ENCODE measurements at places on chromosomes 5 and 9.

- DNase-seq: no peak
These were observed 52.5 kb upstream of the PRLR start for GRCh38 chr5:35282810-35283209.

GRCh38 chr9:336039-336438 lies 121.4 kb downstream of the DOCK8 start:
- no peak for DNase-seq

DNA sequence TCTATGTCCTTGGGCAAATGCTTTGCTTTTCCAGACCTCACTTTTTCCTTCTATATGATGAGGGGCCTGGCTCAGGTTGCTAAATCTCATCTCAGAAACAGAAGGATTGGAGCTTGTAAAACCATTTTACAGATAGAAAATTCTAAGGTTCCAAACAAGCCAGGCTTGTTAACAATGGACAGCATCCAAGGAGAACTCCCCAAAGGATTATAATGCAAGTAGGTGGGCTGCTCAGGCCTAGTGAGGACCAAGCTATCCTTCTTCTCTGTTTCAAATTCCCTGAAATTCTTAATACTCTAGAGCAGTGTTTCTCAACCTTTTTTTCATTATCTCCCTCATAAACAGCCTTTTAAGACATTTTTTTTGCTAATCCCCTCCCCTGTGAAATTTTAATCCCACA lies 269.8 kb downstream of the TMEM38B start:
- no peak for DNase-seq

DNA sequence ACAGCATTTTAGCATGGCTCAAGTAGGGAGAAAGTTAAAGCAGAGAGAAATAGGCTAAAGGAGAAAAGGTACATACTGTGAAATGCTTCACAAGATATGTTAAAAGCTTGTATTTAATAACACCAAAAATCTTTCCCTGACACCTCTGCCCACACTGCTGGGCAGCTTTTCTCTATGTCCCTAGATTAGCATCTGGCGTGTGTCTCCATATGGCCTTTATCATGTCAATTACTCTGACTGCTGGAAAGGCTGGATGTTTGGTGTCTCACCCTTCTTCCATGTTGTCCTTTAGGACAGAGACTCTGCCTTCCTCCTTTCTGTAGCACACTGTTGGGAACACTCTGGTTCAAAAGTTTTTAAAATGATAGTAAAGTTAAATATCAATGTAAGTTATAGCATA lies 122.5 kb downstream of the OXCT1 start:
- no peak for DNase-seq

DNA sequence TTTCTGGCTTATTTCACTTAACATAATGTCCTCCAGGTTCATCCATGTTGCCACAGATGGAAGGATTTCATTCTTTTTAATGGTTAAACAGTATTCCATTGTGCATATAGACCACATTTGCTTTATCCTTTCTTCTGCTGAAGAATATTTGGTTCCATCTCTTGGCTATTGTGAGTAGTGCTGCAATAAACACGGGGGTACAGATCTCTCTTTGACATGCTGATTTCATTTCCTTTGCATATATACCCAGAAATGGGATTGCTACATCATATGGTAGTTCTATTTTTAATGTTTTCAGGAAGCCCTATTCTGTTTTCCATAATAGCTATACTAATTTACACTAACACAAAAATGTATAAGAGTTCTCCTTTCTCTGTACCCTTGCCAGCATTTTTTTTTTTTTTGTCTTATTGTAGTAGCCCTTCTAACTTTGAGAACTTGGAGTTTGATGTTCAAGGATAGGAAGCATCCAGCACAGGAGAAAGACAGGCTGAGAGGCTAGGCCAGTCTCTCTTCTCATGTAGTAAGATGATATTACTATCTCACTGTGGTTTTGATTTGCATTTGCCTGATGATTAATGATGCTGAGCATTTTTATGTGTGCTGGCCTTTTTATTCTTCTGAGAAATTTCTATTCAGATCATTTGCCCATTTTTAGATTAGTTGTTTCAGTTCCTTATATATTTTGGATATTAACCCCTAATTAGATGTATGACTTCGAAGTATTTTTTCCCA lies 592.2 kb upstream of the ZNF608 start:
- DNase-seq: no peak

DNA sequence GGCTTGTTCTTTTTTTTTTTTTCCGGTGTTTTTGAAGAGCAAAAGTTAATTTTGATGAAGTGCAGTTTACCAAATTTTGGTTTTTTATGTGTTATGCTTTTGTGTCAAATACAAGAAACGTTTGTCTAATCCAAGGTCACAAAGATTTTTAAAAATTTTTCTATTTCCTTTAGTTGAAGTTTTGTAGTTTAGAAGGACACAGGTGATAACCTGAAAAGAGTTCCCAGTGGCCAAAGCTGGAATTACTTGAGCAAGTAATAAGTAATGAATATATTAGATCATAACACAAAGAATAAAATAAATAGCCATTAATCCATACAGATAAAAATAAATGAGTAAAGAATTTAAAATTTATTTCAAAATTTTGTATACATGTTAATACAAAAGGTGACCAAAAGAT lies 71.5 kb downstream of the FCHO2 start:
- no peak for DNase-seq

GRCh38 chr5:160887780-160888179 lies 35.8 kb upstream of the ATP10B start:
- no peak for DNase-seq

- DNase-seq: peak; percentile 46
These were observed 112.7 kb downstream of the OSTF1 start for GRCh38 chr9:75200892-75201470.

- no peak for DNase-seq
These were observed 248.7 kb downstream of the NR3C1 start for GRCh38 chr5:143154510-143155370.

DNA sequence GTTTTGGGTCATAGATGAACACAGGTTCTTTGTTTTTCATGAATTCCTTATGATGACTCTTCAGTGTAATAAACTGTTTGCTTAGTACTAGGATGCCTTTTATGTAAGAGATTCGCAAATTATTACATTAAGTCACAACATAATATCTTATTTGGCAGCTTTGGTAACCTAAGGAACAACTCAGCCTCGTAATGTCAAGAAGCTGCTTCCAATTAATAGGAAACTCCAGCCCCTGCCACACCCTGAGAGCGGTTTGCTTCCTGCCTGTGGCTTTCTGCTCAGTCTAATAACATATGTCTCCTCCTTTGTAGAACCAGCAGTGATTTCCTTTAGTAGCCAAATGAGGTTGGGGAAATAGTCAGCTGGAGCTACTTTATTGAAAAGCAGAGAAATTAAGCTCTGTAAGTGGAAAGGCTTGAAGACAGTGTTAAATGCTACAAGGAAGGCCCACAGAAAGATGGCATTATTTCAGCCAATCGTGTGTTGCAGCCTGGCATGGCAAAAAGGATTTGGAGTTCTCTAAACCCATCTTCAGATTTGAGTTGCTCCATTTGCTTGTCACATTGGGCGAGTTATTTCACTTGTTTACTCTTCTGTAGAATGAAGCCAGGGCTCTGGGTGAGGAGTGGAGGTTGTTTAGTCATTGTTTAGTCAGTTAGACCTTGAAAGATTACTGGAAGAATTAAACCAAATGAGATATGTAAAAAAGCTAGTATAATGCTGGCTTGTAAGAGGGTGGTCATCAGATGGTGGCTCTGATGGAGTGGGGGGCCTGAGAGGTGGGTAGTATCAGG lies 54.1 kb downstream of the MTAP start:
- no peak for DNase-seq

DNA sequence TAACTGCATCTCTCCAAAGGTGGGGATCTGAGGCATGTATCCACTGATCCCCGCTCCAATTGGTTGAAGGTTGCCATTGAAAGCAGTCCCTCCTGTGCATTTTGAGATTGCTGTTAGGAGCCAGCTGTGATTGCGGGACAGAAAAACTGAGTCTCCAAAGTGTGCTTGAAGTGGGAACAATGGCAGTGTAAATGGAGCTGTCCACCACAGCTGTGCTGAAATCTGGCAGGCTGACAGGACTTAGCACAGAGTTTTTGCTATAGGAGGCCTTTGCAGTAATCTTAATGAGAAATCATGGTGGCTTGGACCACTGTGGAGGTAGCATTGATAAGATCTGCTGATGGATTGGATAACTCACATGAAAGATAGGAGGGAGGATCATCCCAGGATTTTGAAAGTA lies 3.3 kb downstream of the RNF20 start:
- DNase-seq: no peak

- no peak for DNase-seq
These were observed 6.6 kb upstream of the HMGCR start for GRCh38 chr5:75330404-75330803.

GRCh38 chr5:170365831-170366230 lies 23.3 kb downstream of the KCNMB1 start:
- no peak for DNase-seq

- DNase-seq: no peak
These were observed 97.8 kb upstream of the SLC28A3 start for GRCh38 chr9:84438391-84438790.

GRCh38 chr5:133370904-133371303 lies 241.4 kb downstream of the FSTL4 start:
- DNase-seq: no peak

- no peak for DNase-seq
These were observed 61.9 kb downstream of the UBE2R2 start for GRCh38 chr9:33878691-33879366.

DNA sequence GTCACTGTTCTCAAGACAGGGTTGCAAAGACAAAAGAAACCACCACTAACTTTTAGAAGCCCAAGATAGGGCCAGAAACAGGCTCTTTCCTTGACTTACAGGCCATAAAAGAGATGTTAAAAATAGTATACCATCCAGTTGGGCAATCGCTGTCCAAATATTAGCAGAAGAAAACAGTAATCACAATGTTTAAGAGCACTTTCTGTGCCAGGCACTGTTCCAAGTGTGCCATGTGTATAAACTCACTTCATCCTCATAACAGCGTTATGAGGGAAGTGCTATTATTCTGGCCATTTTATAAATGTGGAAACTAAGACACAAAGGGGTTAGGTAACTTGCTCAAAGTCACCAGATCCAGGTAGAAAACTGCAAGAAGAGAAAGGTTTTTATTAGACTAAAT lies 111.7 kb downstream of the KCNN2 start:
- no peak for DNase-seq

DNA sequence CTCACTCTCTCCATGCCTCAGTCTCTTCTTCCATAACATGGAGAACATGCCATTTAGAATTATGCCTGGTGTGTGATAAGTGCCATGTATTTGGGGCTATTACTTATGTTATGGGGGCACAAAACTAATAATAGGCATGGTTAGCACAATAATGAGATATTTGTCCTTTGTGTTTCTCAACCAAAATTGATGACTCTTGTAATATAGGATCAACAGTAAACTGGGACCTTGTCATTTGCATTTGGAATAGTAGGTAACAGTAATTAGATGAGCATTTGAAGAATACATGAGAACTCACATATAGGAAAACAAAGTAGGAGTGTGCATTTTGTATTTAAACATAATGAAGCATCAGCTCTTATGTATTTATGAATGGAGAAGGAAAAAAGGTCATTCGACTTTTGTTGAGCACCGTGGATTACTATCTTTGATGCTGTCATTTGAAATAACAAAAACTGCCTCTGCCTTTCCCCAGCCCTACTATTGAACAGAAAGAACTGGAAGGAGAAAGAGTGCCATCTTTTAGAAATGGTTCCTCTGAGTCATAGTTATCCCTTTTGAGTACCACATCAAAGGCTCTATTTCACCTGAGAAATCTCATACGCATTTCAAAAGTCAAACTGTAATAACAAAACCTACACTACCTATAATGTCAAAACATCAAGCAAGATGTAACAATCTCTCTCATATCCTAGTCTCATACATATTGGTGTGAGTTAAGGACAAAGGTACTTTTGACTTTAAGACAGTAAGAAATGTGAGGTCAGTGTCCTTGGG lies 655.2 kb downstream of the PDE4D start:
- no peak for DNase-seq

- DNase-seq: no peak
These were observed 377.1 kb downstream of the ACTL7B start for GRCh38 chr9:108478431-108479332.

DNA sequence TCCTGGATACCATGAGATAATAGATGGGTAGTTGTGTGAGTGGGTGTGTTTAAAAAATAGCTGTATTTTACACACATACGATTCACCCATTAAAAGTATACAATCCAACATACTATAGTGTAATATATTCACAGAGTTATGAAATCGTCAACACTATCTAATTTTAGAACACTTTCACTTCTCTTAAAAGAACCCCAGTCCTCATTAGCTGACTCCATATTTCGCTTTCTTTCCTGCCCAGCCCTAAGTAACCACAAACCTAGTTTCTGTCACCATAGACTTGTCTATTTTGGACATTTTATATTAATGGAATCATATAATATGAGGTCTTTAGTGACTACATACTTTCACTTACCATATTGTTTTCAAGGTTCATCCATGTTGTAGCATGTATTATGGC lies 63.8 kb upstream of the S1PR3 start:
- DNase-seq: no peak

GRCh38 chr5:148794729-148795561 lies 31.5 kb upstream of the ADRB2 start:
- DNase-seq: no peak

DNA sequence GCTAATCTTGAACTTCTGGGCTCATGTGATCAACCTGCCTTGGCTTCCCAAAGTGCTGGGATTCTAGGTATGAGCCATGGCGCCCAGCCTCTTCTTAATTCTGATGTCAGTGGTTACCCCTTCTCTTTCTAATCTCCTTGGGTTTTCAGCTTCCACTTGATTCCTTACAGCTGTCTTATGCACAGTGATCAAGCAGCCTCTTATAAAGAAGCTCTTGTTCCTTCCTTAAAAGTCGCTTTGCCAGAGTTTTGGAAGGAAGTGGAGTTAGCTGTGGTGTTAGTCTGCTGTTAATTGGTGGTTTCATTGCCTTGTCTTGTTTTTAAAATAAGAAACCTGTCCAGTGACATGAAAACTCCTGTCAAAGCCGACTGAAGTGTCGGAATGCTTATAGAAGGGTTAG lies 128.1 kb upstream of the CACNA1B start:
- no peak for DNase-seq

DNA sequence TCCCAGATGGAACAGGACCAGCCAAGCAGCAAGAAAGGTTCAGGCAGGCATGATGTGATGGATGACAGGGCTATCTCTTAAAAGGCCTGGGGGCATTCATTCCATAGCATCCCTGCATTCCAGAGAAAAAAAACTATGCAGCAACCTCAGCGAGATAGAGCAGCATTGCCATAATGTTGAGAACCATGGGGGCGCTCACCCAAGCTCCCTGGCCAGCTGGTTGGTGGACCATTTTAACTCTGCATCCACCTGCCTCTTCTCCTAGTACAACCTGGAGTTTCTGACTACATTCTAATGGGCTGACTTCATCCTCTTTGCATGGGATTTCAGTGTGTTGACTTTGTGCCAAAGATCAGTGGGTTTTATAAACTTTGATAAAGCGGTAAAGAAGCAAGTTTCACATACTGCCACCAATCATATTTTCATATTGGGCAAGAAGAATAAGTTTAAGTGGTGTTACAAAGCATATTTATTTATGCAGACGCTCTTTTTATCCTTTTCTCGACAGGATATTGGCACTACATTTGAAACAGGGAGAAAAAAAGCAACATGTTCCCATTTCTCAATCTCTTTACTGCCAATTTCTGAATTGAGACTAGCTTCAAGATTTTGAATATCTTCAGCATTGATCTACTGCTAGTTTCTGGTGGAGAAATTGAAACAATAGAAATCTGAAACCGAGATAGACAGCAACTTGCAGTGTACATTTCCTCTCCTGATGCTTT lies 378.3 kb upstream of the WWC1 start:
- no peak for DNase-seq

- DNase-seq: no peak
These were observed 432.7 kb upstream of the KLF4 start for GRCh38 chr9:107922260-107922659.

Measured in stimulated activated naive CD4-positive, alpha-beta T cell (primary cell).